ENCODE measurements at places on chromosomes 6 and 20.

DNA sequence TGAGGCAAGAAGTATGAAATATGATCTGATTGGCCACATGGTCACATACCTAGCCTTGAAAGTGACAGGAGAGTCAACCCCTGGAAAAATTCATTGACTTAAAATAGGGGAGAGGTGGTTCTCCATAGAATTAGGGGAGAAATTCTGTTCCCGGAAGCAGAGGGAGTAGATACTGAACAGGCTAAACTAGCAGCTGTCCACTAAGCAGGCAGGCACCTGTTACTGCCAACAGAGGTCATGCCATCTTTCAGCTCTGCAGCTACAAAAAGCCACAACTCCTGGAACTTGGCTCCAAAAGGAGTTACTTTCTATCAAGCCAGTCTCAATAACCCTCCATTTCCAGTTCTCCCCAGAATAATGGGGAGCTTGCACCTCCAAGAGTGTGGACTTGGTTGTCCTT is 352.5 kb downstream of the MAFB start:
- no peak for DNase-seq

DNA sequence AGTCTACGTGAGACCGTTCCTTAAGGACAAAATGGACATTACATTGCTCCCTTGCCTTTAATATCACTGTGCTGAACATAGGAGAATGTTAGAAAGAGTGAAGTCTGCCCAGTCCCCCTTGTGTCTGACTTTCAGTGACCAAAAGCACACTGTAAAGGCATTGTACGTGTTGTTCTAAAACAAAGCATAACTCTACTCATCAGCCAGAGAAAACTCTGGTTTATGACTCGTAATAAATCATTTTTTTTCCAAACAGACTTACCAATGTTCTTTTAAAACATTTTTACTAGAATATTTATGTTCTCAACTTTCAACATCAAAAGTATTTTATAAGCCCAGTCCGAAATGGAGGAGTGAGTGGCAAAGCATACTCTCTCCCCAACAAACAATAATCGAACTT is 262.5 kb downstream of the GJA1 start:
- no peak for DNase-seq

GRCh38 chr6:137973201-137973600 is 106.1 kb downstream of the TNFAIP3 start:
- no peak for DNase-seq

DNA sequence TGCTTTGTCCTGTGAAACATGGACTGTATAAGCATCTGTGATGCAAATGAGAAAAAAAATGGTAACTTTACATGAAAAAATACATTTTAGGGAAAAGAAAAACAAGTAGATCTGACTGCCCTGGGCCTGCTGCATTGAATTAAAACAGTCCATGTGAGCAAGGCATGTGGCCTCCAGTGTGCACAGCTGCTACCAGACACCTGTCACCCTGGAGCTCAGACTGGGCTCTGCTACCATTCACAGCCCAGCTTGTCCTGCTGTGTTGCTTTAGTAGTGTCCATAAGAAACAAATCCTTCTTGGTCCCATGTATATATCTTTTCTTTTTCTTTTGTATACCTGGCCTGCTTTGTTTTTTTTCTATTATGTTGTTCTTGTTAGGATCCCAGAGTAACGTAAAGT is 315.9 kb downstream of the NKAIN2 start:
- no peak for DNase-seq

DNA sequence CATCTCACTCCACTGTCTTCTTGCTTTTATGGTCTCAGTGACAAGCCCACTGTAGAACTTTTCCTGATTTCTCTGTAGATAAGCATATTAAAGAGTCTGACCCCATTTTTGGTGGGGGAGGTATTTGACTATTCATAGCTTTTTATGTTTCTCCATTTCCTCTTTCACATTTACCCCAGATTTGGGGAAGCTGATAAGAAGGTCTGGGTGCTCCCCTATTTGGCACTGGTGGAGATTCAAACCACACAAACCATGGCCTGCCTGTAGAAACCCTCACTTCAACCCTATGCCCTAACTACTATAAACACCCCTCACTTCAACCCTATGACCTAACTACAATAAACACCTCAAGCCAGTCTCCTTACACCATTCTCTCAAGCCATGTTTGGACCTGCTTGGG is 196.2 kb upstream of the SYNDIG1 start:
- no peak for DNase-seq

DNA sequence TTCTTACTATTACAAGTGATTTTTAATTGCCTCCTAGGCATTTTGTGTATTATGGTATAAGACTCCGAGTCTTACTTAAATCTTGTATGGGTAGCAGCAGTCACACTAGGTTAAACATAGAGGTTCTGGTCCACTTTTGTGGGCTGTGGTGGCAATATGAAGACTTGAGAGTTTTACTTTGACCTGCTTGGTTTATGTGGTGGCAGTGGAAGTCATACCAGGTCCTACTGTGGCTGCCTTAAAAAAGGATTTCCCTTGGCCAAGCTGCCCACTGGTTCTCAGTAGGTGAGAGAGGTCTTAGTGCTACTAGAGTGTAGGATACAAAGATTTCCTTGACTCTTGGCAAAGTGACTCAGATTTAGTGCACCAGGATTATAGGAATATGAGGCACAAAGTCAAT is 44.2 kb upstream of the NKAIN2 start:
- no peak for DNase-seq

- no peak for DNase-seq
These were observed 339.6 kb upstream of the CITED2 start for GRCh38 chr6:139713900-139714506.

DNA sequence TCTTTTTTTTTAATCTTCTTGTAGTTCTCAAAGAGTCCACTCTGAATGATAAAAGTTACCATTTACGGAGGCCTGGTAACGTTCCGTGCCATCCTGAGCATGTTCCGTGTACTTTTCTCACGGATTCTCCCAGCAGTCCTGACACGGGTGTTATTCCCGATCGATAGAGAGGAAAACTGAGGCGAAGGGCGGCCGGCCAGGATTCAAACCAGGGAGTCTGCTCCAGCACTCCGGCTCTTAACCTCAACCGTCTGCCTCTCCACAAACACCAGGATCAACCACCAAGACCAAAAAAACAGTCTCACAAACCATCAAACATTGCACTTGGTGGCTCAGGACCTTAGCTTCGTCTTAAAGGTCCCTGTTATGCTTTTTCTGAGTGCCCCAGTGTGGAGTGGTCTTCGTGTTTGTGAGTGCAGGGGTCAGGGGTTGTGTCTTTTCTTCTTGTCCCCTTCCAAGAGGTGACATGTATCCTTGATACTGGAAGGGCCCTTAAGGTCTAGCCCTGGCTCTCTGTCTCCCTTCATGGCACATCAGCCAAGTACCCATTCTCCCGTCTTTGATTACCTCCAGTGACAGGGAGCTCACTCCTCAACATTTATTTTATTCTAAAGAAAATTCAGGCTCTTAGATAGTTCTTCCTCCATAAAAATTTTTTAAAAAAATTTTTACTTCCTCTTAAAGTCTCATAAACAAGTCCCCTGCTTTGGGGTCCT is 35.1 kb downstream of the SRC start:
- DNase-seq: no peak

- DNase-seq: no peak
These were observed 2.1 kb upstream of the TMEM217 start for GRCh38 chr6:37260040-37260439.

DNA sequence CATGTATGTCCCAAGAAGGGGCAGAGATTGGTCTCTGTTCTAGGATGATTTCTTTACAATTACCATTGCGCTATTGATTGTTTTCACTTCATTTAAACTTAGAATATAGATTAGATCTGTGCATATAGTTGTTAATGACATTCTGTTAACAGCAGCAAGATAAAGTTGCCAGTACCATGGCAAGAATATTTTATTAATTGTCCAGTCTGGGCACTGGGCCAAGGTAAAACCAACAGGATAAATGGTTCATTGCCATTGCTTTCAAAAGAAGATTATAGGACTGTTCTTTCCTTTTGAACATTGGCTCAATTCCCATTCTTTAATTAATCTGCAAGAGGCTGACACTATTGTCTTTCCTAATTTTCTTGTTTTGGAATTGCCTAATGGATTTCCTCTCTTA is 592.4 kb downstream of the RFPL4B start:
- no peak for DNase-seq

DNA sequence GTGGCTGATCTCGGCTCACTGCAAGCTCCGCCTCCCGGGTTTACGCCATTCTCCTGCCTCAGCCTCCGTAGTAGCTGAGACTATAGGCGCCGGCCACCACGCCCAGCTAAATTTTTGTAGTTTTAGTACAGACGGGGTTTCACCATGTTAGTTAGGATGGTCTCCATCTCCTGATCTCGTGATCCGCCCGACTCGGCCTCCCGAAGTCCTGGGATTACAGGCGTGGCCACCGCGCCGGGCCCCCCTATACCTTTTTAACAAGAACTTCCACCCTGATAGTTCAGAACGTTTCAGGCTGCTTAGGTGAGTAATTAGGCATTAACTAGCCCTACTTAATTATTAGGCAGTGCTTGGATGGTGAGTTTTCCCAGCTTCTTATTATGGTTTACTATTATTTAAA is 552.5 kb downstream of the BCKDHB start:
- DNase-seq: no peak

DNA sequence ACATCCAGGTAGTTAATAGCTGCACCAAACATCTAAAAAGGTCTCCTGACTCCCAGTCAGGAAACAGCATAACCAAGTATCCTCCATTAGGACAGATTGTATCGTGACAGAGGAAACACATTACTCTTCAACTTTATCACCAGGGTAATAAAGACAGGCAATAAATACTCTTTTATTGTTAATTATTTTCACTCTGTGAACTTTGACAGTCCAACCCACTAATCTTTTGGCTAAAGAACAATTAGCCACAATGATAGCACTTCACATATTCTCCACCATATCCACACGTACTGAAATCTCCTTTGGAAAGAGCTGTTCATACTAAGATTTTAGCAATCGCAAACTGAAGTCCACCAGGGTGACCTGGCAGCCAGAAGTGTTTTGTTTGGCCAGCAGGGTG is 46.4 kb downstream of the ARHGAP18 start:
- no peak for DNase-seq

- no peak for DNase-seq
These were observed 140.8 kb downstream of the PTPRK start for GRCh38 chr6:128379577-128379976.

GRCh38 chr6:144955392-144955791 is 670.3 kb downstream of the UTRN start:
- DNase-seq: no peak

- no peak for DNase-seq
These were observed 871.2 kb downstream of the TFAP2A start for GRCh38 chr6:9543649-9544048.

- DNase-seq: no peak
These were observed 428.8 kb upstream of the ID4 start for GRCh38 chr6:19408331-19408730.

GRCh38 chr6:154247119-154247861 is 109.3 kb downstream of the IPCEF1 start:
- DNase-seq: no peak

GRCh38 chr6:121627761-121628160 is 192.3 kb downstream of the GJA1 start:
- no peak for DNase-seq

DNA sequence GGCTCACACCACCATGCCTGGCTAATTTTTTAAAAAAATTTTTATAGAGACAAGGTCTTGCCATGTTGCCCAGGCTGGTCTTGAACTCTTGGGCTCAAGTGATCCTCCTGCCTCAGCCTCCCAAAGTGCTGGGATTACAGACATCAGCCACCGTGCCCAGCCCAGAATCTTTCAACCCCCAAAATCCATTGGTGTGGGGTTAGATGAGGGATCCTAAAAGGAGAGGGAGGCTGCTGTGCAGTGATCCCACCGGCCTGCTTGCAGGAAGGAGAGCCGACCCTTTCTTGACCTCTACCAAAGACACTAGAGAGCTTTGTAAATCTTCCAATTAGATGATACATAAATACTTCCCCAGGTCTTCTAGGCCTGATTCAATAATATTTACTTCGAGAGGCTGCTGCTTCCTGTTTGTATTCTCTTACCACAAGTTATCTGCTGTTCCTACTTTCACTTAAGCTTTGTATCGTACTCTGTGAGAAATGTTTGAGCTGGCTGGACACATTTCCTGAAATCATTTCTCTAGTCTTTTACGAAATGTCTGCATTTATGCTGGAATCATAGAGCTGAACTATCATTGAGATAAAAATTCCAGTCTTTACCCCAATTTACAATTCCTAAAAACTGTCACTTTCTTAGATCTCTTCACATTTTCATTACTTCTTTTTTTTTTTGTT is 49.3 kb upstream of the IER3 start:
- DNase-seq: no peak

GRCh38 chr20:50221501-50222308 is 31.1 kb downstream of the CEBPB start:
- DNase-seq: no peak

DNA sequence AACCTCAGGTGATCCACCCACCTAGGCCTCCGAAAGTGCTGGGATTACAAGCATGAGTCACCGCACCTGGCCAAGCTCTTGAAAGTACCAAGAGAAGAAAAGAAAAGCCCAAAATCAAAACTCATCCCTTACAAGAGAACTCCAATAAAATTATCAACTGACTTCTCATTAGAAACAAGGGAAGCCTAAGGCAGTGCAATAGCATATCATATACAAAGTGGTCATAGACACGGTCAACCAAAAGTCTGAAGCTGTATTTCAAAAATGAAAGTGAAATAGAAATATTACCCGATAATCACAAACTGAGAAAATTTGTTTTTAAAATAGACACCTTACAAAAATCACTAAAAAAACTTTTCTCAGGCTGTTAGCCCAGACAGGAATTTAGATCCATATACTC is 1321.1 kb upstream of the GJE1 start:
- DNase-seq: no peak

DNA sequence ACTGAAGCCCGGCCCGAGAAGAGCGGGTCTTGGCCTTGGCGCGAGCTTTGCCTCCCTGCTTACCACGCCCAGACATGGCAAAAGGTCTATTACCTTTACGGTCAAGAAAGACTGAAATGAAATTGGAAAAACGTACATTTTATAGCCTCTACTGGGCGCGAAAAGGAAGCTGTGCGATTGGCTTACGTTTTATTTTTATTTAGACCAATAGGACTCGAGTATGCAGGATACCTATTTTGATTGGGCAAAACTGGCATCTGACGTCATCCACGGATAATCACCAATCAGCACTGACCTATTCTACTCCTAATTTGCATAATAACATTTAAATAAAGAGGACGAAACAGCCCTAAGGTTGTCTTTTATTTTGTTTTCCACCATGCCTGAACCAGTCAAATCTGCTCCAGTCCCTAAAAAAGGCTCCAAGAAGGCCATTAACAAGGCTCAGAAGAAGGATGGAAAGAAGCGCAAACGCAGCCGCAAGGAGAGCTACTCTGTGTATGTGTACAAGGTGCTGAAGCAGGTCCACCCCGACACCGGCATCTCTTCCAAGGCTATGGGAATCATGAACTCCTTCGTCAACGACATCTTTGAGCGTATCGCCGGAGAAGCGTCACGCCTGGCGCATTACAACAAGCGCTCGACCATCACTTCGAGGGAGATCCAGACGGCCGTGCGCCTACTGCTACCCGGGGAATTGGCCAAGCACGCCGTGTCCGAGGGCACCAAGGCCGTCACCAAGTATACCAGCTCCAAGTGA is 97.4 kb downstream of the OR2B2 start:
- no peak for DNase-seq

Measured in activated B cell treated with CpG ODN at 0.5 μM for 24 hours (primary cell).